ENCODE measurements at places on chromosomes 5 and 9. TPM values are rescaled to one million over a fixed set of nuclear protein-coding genes. Genes with fewer than 3 reads are reported as not detected.

DNA sequence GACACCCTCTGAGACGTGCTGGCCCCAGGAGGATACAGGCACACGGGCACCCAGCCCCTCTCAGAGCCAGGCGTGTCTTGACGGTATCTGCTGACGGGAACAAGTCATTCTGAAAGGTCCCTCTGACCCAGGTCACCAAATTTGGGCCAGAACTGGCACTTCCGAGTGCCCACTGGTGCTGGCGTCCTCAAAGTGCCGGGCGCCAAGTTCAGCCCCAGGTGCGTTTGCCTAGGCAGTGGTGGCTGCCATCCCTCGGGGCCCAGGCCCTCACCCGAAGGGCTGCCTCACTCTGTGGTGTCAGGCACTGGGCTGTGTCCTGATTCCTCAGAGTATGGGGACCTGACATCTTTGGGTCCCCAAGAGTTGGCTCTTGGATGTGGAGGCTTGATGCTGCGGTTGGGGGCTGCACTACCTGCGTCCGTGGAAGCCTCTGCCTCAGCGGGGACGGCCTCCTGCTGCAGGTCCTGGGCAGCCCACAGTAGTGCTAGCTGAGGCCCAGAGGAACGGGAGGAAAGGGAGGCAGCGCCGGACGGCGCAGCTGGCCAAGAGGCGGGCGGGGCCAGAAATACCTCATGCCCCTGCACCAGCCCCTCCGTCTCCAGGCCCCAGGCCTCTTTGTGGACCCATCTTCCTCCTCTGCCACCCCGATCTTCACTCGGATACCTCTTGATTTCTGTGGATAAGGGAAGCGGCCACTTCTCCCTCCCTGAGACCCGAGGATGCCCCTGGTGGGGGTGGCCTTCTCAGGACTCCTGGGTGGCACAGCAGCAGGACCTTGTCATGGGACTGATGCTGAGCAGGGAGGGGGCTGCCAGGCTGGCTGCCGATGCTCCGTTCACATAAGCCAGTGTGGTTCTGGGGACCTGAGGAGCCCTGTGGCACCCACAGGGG lies 109.4 kb upstream of the LMX1B start:
- DNase-seq: no peak

The PDE4D gene
- 18.4 TPM for total RNA-seq

DNA sequence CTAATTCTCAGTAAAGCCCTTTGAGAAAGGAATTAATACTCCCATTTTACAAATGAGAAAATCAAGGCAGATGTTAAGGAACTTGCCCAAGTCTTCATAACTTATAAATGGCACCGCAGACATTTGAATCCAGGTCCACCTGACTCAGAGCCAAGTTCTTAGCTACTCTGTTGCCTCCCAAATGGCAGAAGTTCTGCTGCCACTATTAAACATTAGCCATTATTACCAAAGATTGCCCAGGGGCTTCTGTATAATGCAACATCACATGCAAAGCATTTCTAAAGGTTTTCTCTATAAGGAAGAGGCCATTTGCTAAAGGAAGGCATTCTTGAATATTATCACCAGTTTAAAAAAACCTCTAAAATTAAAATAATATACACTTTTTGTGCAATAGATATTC lies 28.3 kb downstream of the TPD52L3 start:
- no peak for DNase-seq

The CDO1 gene
- 2.1 TPM for total RNA-seq

The TMC1 gene
- not detected for total RNA-seq

The TMEM215 gene
- not detected for total RNA-seq
